ENCODE measurements at places on chromosomes 2 and 18.

DNA sequence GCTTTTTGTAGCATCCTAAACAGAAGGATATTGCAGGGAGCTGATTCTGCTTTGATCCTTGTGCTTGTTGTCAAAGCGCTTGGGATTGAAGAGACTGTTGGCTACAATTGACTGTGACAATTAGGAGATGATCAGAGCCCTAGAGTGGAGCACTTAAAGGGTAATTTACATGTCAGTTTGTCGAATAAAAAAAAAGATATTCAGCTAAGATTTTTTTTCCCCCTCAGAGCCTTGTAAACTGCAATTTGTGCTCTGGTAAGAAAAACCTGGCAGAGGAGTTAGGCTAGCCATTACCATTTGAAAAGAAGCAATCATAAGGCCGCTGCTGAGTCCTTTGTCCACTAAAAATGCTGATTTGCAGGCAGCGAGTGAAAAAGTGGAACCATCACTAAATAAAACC lies 47.8 kb upstream of the ZEB2 start:
- DNase-seq, result no peak

- no peak for DNase-seq
These were observed 595.4 kb downstream of the NYAP2 start for GRCh38 chr2:225994748-225995405.

DNA sequence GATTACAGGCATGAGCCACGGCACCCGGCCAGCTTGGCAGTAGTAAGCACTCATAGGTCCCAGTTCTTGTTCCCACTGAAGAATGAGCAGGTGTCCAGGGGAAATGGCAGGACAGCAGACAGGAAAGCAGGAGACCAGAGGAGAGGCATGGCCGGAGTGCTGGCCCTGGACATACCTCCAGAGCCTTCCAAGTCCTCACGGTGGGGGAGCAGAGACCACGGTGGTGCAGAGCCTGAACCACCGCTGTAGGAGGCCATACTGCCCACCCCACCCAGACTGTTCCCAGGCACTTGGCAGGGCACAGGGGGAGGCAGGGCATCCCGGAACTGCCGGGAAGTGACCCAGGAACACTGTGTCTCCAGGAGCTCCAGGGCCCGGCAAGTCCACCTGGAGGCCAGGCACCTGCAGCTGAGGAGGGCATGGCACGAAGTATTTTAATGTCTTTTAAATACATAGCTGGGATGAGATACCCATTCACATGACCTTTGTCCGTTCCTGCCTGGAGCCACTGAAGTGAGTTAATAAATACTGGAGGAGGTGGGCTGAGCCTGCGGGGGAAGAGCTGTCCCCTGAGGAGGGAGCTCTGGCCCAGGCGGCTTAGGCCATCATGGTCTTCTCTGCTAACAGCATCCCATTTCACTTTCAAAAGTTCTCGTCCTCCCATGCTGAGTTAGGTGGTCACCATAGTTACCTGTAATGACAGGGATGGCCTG lies 49.7 kb upstream of the TFCP2L1 start:
- DNase-seq, result no peak

- DNase-seq, result peak; percentile 67
These were observed 128.8 kb upstream of the MSH6 start for GRCh38 chr2:47653902-47654789.

- DNase-seq, result peak; percentile 28
These were observed 19.5 kb upstream of the HES6 start for GRCh38 chr2:238259061-238260020.

DNA sequence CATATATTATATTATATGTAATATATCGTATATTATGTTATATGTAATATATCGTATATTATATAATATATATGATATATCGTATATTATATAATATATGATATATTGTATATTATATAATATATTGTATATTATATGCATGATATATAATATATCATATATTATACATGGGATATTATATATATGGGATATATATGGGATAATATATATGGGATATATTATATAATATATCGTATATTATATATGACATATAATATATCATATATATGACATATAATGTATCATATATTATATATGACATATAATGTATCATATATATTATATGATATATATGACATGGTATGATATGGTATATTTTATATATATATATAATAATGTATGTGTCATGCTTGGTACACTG lies 100.7 kb upstream of the STPG4 start:
- no peak for DNase-seq

DNA sequence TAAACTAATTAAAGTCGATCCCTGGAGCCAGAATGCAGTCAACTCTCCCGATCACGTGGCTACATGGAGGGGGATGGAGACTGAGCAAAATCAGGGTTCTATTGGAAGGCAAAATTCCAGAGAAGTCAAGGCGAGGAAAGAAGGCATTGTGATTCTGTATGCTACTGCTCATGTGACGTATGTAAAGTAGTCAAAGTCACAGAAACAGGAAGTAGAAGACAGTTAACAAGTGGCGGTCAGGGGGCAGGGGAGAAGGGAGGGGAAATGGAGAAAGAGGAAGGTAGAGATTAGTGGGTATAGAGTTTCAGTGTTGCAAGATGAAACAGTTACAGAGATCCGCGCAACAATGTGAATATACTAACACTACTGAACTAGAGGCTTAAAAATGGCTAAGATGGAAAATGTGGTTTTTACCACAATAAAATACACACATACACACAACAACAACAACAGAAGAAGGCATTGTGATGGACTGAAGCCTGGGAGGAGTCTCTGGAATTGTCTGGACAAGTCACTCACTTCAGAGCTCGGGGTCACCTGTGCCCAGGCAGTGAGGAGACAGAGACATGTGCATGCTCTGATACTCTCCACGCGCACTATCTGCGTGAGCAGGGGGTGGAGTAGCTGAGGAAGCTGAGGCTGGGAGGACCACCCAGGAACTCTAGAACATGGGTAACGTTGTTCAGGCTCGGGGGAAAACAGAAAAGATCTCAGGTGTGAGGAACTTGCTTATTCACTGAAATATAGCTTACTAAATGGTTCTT lies 89.9 kb upstream of the CDCA7 start:
- no peak for DNase-seq

- no peak for DNase-seq
These were observed 101.8 kb upstream of the FZD5 start for GRCh38 chr2:207871506-207871905.

Data from NCI-H510A (cell line).